Inflammatory macrophage (primary cell): ENCODE measurements at places on chromosomes 7 and 10.

- DNase-seq: no peak
These were observed 179.9 kb downstream of the MGMT start for GRCh38 chr10:129646973-129647372.

GRCh38 chr7:152176797-152177196 lies 151.3 kb downstream of the GALNT11 start:
- DNase-seq: no peak

- DNase-seq: no peak
These were observed 40.1 kb downstream of the BPGM start for GRCh38 chr7:134686786-134687185.

GRCh38 chr7:10940704-10941355 lies 32.8 kb upstream of the PHF14 start:
- DNase-seq: no peak

DNA sequence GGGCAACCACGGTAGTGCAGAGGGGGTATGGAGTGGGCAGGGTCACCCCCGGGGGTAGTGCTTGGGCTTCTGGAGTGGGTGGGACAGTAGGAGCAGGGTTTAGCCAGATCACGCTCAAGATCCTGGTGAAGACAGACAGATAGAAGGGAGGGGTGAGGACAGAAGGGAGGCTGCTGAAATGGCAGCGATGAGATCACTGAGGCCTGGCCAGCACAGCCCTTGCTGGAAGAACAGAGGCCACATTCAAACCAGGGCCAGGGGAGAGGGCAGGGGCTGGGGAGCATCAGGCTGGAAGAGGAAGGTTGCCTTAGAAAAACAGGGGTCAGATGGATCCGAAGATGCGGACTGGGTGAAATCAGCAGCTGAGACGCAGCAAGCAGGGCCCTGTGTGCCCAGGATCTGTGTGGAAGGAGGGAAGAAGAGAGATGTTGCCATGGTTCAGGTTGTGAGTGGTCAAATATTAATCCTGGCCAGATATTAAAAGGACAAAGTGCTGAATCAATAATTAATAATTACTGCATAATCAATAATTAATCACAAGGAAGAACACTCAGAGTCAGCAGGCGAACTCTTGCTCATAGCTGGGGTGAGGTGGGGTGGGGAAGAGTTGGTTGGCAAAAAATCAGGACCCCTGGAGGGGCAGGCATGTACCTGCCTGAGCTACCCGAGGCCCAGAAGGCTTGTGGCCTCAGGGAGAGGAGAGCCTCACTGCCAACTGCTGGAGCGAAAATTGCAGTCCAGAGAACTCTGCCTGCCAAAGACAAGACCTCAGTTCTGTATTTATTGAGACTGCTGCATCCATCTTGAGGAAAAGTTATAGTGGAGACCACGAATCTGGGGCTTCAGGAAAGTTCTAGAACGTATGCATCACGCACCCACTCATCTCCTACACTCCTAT lies 105.7 kb downstream of the GRB10 start:
- no peak for DNase-seq
